GM23248 (cell line): ENCODE measurements at places on chromosomes 7 and 10. TPM values are rescaled to one million over a fixed set of nuclear protein-coding genes. Genes with fewer than 3 reads are reported as not detected.

- no peaks in the 10 kb centered on the region for H3K27me3 ChIP-seq
- H3K4me1 ChIP-seq, result peaks cover 32% of the 10 kb centered on the region
These were observed 36.0 kb downstream of the CCNY start for GRCh38 chr10:35372329-35372728.

- no peaks in the 10 kb centered on the region for H3K36me3 ChIP-seq
- no peak overlapping the region for H3K4me3 ChIP-seq
- H3K27me3 ChIP-seq, result no peaks in the 10 kb centered on the region
- DNase-seq, result peak; percentile 61
These were observed 51.3 kb upstream of the SEPTIN7 start for GRCh38 chr7:35749556-35749955.

- H3K27me3 ChIP-seq, result no peaks in the 10 kb centered on the region
- no peak overlapping the region for H3K4me3 ChIP-seq
- no peaks in the 10 kb centered on the region for H3K36me3 ChIP-seq
- no peaks in the 10 kb centered on the region for H3K4me1 ChIP-seq
- DNase-seq, result no peak
These were observed 393.4 kb downstream of the ACTR3B start for GRCh38 chr7:153152801-153153422.

- no peaks in the 10 kb centered on the region for H3K36me3 ChIP-seq
- no peak for DNase-seq
- H3K27me3 ChIP-seq, result no peaks in the 10 kb centered on the region; the same call in 1 of the 2 replicates
- no peak overlapping the region for H3K27ac ChIP-seq
- no peaks in the 10 kb centered on the region; the same call in 1 of the 2 replicates for H3K4me1 ChIP-seq
- no peak overlapping the region for H3K4me3 ChIP-seq
These were observed 43.0 kb upstream of the OPN4 start for GRCh38 chr10:86611386-86611785.

- H3K27me3 ChIP-seq, result no peaks in the 10 kb centered on the region
- H3K27ac ChIP-seq, result no peak overlapping the region
- no peak overlapping the region for H3K4me3 ChIP-seq
These were observed 463.7 kb upstream of the SEMA3A start for GRCh38 chr7:84658286-84658685.

DNA sequence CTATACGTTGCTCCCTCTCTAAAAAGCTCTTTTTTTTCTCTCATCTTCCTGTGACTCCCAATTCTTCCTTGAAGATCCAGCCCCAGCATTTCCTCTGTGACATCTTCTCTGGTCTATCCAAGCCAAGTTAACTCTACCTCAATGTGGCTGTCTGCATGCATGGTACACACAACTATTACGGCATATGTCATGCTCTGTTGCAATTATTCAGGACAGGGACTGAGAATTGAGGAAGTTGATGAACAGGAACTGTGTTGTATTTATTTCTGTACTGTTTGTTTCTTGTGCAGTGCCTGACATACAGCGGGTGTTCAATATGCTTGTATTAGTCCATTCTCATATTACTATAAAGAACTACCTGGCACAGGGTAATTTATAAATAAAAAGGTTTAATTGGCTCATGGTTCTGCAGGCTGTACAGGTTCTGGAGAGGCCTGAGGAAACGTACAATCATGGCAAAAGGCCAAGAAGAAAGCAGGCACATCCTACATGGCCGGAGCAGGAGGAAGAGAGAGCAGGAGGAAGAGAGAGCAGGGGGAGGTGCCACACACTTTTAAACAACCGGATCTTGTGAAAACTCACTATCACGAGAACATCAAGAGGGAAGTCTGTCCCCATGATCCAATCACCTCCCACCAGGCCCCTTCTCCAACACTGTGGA is 6.3 kb downstream of the TRPV5 start:
- no peaks in the 10 kb centered on the region for H3K4me1 ChIP-seq
- no peak for DNase-seq
- no peaks in the 10 kb centered on the region for H3K36me3 ChIP-seq
- no peak overlapping the region for H3K4me3 ChIP-seq
- no peaks in the 10 kb centered on the region; the same call in none of the 2 replicates for H3K27me3 ChIP-seq

DNA sequence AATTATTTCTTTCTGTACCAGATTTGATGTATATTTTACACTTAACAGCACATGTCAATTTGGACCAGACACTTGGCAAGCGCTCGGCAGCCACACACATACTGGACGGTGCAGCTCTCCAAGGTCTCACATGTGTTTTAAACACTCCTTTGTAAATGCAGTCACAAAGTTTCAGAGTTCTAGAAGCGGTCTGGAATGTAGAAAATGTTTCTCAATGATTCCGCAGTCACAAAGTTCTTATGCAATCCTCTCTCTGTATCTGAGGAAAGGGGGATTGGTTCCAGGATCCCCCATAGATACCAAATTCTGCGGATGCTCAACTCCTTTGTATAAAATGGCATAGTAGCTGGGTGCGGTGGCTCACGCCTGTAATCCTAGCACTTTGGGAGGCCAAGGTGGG is 253.0 kb upstream of the GRB10 start:
- H3K27me3 ChIP-seq, result no peaks in the 10 kb centered on the region
- DNase-seq, result peak; percentile 63
- H3K4me3 ChIP-seq, result no peak overlapping the region
- peaks cover 31% of the 10 kb centered on the region for H3K4me1 ChIP-seq

HTRA1 gene
- 220 and 303 TPM in 2 replicates for polyA plus RNA-seq

MYL10 gene
- polyA plus RNA-seq, result not detected in 2 replicates

DIP2C gene
- polyA plus RNA-seq, result 11.8 and 13.1 TPM in 2 replicates
